ENCODE measurements at places on chromosomes 11 and 22.
A peak's percentile ranks its signal among the peaks of the same experiment; 100 is the strongest.

GRCh38 chr22:27687984-27688545 lies 113.5 kb downstream of the MN1 start:
- DNase-seq, result no peak

DNA sequence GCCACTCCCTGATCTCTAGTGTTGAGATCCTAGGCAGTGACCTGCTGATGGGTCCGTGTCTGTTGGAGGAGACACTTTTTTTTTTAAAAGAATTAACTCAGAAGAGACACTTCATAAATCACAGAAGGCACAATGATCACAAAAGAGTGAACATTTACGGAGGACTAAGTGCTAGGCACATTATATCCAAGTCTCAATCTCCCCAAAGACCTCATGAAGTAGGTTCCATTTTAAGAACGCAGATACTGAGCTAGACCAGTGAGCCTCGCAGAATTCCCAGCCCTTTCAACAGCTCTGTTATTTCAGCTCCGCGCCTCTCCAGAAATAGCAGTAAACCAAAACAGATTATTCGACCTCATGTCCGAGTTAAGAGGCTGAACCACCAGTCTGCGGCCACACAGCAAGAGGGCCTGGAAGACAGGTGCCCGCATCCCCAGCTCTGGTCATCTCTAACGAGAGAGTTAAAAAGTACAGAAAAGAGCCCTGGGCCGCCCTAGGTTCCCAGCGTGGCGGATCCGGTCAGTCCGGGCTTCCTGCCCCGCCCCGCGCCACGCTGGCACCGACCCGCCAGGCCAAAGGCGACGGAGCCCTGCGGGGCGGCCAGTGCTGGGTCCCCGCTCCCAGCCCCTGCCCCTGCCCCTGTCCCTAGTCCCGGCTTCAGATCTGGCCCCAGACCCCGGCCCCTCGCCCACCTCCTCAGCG lies 612 bp downstream of the XBP1 start:
- DNase-seq, result peak; percentile 14

GRCh38 chr22:35021161-35021560 lies 44.8 kb upstream of the ISX start:
- DNase-seq, result no peak

GRCh38 chr11:73392108-73393010 lies 16.2 kb downstream of the RELT start:
- DNase-seq, result no peak

DNA sequence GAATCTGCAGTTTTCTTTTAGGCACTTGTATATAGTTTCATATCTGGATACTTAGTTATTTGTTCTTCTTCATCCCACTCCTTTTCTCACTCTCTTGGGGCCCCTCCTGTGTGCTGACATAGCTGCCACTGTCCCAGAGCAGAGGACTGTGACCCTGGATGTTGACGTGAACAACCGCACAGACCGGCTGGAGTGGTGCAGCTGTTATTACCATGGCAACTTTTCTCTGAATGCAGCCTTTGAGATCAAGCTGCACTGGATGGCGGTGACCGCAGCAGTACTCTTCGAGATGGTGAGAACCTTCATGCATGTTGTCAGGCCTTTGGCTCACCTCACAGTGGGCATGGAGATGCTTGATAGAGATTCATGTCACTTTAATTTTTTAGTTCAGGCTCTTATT lies 50.9 kb upstream of the YWHAH start:
- DNase-seq, result no peak

- DNase-seq, result no peak
Observed at GRCh38 chr11:94018721-94019120, 2.4 kb upstream of the HEPHL1 start.

DNA sequence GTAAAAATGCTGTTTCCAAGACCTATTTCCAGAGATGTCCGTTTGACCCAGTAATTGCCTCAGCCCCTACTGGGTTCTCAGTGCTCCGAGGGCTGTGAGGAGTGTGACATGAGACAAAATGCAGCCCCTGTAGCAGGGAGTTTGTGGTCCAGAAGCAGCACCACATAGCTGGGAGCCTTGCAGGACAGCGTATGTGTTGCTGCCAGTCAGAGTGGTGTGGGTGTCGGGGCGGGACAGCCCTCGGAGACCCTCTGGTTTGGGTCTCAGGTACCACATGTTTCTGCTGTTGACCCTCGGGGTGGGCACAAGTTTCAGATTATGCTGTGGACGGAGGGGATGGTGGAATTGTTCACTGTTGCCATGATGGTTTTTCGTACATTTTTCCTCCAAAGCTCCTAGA lies 17.2 kb downstream of the TBC1D22A start:
- DNase-seq, result no peak

GRCh38 chr22:17258015-17258787 lies 39.0 kb upstream of the ADA2 start:
- peak; percentile 60 for DNase-seq

DNA sequence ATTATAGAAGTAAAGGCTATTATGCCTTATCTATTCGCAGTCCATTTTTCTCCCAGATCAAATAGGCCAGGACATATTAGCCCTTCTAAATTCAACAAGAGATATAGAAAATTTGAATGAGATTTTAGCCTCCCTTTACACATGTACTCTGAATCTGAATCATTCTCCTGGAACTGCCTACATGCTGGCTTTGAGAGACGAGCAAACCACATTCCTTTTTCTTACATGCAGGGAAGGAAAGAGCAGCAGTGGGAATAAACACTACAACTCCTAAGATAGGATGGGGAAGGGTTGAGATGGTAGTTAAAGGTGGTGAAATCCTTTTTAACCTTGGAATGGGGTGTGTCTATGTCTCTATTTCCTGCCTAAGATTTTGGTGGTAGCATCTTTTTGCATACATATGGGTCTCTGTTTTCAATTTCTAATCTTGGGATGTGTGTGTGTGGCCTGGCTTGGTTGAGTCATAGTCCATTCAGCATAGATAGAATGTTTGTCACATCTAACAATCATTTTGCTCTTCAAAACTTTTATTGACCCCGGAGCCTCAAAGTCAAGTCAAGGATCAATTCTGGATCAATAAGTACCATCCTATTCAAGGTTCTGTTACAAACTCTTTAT lies 11.1 kb upstream of the OOSP2 start:
- DNase-seq, result no peak

GRCh38 chr11:27204529-27204928 lies 158.5 kb downstream of the CCDC34 start:
- DNase-seq, result no peak

GRCh38 chr22:25383278-25383820 lies 163.9 kb downstream of the CRYBB2 start:
- DNase-seq, result no peak

DNA sequence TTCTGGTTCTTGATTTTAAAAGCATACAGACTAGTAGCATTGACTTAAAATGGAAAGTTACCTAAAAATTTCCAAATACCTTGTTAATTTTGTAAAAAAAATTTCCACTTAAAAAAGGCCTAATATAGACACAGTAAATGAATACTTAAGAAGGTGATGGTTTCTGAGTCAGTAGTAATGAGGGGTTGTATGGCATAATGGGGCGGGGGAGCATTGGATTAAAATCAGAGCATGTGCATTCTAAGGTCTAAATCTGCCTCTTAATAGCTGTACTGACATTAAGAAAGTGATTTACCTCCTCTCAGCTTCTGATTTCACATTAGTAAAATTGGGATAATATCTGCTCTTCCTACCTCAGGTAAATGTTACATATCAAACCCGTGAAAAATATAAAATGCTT lies 446.5 kb downstream of the AASDHPPT start:
- no peak for DNase-seq

- no peak for DNase-seq
Observed at GRCh38 chr11:2725368-2726300, 25.8 kb upstream of the KCNQ1OT1 start.

- DNase-seq, result no peak
Observed at GRCh38 chr11:65806979-65807378, 20.1 kb downstream of the OVOL1 start.

DNA sequence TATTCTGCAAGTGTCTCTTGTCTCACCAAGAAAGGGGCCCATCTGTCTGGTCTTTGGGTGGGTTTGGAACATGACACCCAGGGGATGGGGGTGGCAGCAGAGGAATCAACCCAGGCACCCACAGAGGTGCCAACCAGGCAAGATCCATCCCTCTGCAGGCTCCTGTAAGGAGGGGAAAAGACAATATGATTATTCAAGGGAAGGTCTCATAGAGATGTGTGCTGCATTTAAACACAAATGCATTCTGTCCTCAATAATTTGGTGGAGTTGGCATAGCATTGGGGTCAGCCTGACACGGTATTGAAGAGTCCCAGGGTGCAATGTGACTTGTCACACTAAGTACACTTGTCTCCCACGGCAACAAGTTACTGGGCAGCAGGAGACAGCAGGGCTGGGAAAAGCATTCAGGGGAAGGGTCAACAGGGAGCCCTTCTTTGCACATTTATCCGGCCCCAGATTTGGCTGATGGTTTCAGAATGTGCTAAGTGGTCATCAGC lies 33.1 kb upstream of the SPON1 start:
- no peak for DNase-seq

- DNase-seq, result no peak
Observed at GRCh38 chr11:131670876-131671275, 300.5 kb downstream of the NTM start.

DNA sequence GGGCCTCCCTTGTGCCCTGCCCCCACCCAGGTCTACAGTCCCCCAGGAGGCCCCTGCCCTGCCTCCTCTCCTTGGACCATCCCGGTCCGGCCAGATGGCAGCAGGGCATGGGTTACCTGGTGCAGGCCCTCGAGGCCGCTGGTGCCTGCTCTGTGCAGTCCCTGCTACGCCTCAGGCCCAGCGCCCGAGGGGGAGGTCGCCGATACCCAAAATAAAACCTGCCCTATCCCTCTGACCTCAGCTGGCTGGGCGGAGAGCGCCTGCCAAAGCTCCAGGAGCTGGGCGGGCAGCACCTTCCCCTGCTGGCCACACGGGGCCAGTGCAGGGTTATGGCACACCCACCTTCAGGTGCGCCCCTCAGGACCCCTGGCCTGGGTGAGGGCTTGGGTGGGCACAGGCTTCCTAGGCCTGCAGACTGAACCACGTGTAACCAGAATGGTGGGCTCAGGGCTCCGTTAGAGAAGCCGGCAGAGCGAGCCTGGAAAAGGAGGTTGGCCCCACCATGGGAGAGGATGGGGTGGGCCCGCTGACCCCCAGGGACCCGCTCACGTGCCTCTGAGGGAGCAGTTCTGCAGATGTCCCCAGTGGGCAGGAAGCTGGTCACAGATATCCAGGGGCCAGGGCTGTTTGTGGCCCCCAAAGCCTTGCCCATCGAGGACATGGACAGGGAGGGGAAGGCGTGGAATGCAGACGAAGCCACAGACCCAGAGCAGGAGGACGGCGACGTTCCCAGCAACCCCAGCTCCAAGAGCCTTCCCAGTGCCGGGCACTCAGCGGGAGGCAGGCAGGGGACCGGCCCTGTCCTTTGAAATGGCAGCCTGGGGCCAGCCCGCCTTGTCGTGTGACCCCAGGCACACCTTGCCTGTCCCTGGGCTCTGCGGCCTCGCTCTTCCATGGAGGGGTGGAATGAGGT lies 1.7 kb upstream of the TNNT3 start:
- DNase-seq, result no peak

GRCh38 chr11:94132152-94132558 lies 3.5 kb downstream of the PANX1 start:
- no peak for DNase-seq

- no peak for DNase-seq
Observed at GRCh38 chr22:23115825-23116494, 25.8 kb downstream of the RSPH14 start.

DNA sequence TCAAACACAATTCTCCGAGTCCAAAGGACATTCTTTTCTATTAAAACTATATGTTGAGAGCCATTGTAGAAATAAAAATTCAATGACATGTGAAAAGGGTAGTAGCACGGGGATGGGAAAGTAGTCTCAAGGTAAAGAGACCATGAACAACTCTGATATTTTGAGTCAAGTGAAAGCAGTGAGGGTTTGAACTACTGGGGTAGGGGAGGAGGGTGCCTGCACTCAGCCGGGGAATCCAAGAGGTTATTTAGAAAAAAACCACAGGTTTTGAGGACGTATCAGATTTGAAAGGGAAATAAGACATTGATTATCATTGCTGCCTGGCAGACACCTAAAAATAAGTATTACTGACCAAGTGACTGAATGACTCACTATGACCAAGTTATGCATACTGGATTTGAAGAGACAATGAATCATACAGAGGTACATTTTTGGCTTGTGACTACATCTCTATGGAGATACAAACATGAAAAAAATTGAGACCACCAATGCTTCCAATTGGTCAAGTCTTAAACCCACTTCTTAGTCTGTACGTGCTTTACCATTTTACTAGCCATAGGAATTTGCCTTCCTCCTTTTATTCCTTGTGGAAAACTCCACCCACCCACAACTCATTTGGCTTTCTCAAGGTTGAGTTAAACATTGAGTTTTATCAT lies 2.2 kb upstream of the OR52H1 start:
- no peak for DNase-seq

GRCh38 chr11:94728541-94728940 lies 39.6 kb upstream of the AMOTL1 start:
- DNase-seq, result no peak
